ENCODE measurements at places on chromosomes 12 and 14.

- DNase-seq: no peak
These were observed 8.5 kb downstream of the FOXG1 start for GRCh38 chr14:28774764-28775735.

DNA sequence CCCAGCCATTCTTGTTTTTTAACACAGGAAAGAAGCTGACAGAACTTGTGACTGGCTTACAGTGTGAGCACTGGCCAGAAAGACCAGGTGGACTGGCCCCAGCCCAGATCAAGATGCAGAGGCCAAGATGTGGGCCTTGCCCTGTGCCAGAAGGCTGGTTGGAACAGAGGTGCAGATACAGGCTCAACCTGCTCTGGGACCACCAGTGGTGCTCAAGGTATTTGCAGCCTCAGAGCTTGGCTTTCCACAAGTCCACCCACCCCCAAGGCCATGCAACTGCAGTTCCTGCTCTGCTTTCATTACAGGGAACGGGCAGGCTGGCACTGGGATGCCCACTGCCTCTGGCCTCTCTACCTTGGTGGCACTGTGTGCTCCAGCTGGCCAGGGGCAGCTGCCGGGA is 23.3 kb downstream of the ZFC3H1 start:
- no peak for DNase-seq

DNA sequence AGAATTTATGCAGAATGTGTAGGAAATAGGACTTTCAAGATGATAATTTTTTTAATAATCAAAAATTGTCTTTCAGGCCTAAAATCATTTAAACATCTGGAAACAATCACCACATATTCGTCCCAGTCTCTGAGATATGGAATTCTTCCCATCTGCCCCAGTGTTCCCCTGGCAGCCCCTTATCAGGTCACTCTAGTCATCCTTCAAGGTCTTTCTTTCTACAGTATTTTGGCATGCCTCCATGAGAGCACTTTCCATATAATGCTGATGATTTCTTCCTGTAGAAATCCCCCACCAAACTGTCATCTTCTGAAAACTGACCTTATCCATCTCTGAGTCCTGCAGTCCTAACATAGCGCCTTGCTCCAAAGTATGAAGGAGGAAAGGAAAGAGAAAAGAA is 422.1 kb downstream of the RPS29 start:
- DNase-seq: no peak

GRCh38 chr12:57674691-57675090 is 19.2 kb upstream of the OS9 start:
- no peak for DNase-seq

- DNase-seq: peak; percentile 63
These were observed 9.5 kb downstream of the NOC4L start for GRCh38 chr12:132153501-132154340.

GRCh38 chr12:95884998-95885397 is 26.2 kb downstream of the SNRPF start:
- no peak for DNase-seq

DNA sequence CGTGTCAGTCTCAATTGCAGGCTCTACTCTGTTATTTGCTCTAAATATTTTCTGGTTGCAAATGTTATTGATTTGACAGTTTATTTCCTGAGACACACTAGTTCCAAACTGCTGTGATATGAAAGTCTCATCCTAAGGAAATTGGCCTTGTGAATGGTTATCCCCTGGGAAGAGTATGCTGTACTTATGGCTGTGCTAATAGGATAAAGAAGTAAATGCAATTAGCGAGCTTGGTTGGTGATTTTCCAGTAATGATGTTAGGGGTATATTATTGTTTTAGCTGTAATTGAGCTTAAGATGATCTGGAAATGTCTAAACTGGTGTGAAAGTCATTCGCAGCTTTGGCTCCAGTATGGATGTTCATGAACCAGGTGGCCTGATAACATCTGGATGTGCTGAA is 197.9 kb downstream of the SUDS3 start:
- no peak for DNase-seq

- peak; percentile 63 for DNase-seq
These were observed 661.0 kb downstream of the GALC start for GRCh38 chr14:87331991-87332390.

GRCh38 chr14:39322807-39323206 is 89.1 kb downstream of the MIA2 start:
- peak; percentile 67 for DNase-seq

- no peak for DNase-seq
These were observed 141.5 kb downstream of the TTC7B start for GRCh38 chr14:90674716-90675115.

DNA sequence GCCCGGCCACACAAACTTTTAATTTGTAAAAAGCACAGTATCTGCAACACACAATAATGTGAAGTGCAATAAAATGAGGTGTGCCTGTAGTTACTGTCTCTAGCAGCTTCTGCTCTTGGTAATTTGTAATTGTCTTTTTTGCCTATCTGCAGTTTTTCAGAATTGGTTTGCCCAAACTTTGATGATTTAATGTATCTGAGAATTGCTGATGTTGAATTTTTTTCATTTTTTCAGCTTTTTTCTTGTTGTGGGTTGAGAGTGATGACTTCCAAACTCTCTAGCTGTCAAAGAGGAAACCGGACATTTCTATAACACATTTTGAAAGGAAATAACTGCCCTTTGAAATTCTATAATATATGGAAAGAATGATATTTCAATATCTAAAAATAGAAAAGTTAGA is 236.9 kb downstream of the RERGL start:
- DNase-seq: no peak

DNA sequence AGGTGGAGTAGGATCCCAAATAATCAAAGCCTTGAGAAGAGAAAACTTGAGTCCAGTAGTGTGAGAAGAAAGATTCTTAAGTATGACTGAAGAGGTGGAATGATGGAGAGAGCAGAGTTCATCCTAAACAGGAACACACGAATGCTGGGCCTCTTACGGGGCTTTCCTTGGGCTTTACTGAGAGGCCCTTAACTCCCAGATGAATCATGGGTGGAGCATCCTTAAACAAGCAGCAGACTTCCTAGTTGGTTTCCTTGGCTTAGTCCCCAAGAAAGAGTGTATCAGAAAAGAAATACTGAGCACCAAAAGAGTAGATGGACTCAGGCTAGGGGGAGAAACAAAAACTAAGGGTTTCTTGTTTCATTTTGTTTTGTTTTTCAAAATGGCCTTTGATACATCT is 132.5 kb downstream of the GPR135 start:
- peak; percentile 89 for DNase-seq

DNA sequence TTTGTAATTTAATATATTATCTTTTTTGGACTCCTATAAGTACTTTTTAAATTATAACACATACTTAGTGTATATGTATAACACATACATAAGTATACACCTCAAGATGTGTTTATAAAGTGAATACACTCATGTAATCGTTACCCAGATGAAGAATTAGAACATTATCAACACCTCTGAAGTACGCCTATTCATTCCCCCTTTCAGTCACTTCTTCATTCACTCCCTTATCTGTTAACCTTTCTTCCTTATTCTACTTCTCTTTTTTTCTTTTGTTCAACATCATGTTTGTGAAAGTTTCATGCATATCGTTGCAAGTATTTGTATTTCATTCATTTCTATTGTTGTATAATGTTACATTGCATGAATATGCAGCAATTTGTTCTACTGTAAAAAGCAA is 98.5 kb downstream of the ARID2 start:
- no peak for DNase-seq

GRCh38 chr12:49537231-49537751 is 1.5 kb upstream of the KCNH3 start:
- DNase-seq: no peak

DNA sequence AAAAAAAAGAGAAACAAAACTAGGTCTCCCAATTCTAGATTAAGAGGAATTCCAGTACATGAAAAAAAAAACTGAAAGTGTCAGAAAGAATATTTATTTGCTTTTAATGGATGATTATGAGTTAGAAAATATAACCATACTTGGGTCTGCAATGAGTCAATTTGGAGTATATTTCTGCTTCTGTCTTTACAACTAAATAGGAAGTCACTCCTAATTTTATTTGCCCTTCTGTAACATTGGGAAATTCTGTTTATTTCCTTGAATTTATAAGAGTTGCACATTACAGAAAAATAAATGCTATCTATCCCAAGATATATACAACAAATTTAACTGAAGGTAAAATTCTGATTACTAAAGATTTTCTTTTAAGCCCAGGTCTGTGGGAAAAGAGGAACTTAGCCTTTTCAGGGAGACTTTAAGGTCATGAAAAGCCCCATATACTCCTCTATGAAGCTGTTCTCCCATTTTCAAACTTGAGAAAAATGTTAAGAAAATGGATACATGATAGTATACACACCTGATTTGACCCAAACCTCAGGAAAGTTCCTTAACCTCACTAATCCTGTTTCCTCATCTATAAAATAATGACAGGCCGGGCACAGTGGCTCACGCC is 7.2 kb downstream of the SINHCAF start:
- no peak for DNase-seq

Data from AG10803 (cell line).